ENCODE measurements at places on chromosomes 13 and 19.

- no peak for DNase-seq
These were observed 54.4 kb downstream of the FAM124A start for GRCh38 chr13:51276636-51277035.

GRCh38 chr13:26037302-26037701 lies 14.5 kb downstream of the SHISA2 start:
- no peak for DNase-seq

- DNase-seq = no peak
These were observed 497.1 kb downstream of the DCT start for GRCh38 chr13:93982179-93982918.

GRCh38 chr19:56117376-56117884 lies 3.7 kb downstream of the ZNF787 start:
- DNase-seq = no peak

- DNase-seq = peak; percentile 6
These were observed 96.1 kb upstream of the MBNL2 start for GRCh38 chr13:97125810-97126738.

GRCh38 chr13:20431080-20431479 lies 94.6 kb downstream of the CRYL1 start:
- DNase-seq = no peak

DNA sequence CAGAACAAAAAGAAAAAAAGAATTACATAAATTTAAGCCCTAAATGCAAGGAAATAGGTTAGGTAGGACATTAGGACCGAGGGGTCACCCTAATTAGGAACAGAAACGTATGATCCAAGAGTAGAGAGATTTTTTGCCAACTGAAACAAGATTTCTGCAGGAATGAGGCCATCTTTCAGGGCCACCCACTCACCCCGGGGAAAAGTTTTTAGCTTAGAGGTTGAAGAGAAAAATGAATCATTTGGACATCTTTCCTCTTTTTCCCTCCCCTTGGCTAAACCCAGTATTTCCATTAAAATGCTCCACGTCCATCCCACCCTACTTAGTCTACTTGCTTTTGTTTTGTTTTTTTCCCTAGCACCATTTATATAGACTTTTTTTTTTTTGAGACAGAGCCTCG lies 10.6 kb upstream of the PNMA8A start:
- DNase-seq = no peak

DNA sequence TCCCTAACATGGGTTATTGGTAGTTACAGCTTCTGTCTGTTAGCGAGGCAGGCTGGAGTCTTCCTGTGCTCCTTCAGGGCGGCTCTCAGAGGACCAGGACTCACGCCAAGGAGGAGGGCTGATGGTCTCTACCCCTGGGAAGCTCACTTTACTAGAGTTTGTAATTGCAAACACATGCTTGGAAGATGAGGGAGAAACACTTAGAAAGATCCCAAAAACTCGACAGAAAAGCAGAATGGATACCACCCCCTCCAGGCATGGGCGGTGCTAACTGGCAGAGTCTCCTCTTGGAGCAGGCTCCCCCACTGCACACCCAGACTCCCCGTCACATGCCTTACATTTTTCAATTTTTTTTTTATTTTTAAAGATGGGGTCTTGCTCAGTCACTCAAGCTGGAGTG lies 62.0 kb downstream of the PARP4 start:
- no peak for DNase-seq

- DNase-seq = no peak
These were observed 1.0 kb upstream of the ZBTB32 start for GRCh38 chr19:35703343-35703742.

DNA sequence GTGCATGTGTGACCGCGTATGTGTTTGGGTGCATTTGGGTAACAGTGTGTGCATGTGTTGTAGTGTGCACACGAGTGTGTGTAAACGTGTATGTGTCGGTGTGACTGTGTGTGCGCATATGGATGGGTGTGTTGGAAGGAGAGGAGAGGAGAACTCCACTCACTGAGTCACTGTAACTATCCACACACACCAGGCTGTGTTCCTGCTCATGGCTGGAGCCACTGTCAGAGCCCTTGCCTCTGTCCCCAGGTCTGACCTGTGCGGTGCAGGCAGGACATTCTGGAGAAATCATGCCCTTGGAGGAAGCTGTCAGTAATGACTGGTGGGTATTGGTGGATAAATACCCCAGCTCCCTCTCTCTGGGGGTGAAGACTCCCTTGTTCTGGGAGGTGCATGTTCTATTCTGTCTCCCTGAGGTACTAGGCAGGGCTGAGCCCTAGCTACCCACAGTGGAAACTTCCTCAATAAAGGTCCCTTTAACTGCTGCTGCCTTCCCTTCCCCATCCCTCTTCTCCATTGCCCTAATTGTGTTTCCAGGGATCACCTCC lies 48.4 kb downstream of the CYP4F22 start:
- DNase-seq = no peak

DNA sequence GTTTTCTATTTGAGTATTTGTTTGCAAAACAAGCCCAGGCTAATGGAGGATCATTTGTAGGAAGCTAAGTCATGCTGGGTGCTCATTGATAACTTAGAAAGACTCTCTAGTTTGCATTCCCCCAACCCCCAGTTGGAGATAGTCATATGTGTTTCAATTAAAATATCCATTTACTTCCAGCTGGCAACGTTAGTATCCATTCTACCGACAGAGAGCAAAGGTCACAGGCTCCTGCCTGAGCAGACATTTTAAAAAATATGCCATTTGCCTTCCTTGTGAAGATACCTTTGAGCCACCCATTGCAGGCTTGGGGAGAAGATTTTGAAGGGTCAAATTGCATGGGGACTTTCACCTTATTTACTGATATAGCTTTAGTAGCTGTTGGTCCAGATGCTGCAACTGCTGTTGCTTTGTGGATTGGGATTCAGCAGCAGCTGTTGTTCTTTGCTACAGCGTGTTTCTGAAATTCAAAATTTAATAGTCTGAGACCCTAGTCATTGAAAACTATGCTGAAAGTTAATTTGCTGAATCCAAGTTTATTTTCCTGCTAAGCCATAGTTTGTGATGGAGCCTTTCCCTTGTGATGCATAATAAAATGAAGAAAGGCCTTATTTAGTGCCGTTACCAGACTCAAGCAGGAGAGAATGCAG lies 335.1 kb downstream of the GPC6 start:
- peak; percentile 94 for DNase-seq

DNA sequence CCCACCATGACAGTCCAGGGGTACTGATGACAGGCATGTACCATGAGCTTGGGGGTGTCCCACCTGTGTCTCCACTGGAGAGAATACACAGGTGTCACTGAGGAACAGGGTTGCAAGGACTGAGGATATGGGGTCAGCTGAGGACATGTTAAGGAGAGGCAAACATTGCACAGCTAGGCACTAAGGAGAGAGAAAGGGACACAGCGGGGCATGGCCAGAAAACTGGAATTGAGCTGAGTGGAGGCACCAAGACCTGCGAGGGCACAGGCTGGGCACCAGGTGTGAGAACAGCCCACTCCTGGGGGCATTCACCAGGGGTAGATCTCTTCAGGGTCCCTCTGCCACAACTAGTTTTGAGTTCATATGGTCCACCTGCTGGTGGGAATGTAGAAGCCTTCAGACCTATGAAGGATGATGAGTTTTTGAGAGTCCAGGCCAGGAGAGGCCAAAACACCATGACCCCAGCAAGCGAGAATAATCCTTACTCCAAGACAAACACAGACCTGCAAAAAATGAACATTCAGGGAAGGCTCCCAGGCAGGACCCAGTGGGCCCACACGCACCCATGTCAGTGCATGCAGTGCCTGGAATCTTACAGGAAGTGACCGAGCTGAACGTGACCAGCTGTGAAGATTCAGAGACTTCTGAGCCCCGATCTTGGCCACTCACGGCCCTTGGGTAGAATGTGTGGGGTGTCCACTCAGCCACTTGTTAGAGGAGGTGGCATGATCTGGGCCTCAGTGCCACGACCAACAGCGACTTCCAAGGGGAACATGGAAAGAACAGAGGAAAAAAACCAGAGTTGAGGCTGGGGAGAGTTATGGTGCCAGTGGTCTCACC lies 1.4 kb upstream of the ZNF584 start:
- DNase-seq = no peak
